ENCODE measurements at places on chromosomes 2 and 18.

DNA sequence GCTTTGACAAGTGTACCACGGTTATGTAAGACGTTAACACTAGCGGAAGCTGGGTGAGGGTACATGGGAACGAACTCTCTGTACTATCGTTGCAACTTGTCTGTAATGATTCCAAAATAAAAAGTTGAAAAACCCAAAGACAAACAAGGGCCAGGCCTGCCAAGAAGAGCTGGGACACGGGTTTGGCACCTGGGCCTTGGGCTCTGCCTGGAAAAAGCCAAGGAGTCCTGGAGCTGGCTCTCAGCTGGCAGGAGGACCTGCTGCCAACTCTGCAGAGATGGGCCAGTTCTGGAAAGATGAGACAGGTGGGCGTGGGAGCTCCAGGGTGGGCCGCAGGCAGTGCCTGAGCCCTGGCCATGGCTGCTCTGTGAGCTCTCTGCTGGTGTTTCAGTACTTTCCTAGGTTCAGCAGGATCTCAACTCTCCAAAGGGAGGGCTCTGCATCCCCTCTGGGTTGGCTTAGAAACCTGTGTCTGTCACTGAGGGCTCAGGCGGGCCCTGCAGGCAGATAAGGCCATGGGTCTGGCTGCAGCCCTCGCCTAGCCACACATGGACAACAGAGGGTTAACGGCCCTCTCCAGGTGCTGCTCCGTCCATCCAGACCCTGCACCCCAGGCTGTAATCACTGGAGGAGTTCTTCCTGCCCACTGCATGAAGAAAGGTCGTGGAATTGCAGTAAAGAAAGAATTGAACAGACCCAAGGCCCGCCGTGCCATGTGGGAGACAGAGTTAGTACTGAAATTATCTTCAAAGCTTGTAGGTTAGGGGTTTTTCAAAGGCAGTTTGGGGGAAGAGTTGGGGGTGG lies 89.9 kb downstream of the RHOB start:
- DNase-seq: no peak

GRCh38 chr2:203972066-203972465 lies 35.5 kb downstream of the ICOS start:
- no peak for DNase-seq

GRCh38 chr2:231168460-231169139 lies 29.8 kb upstream of the ARMC9 start:
- DNase-seq: no peak

DNA sequence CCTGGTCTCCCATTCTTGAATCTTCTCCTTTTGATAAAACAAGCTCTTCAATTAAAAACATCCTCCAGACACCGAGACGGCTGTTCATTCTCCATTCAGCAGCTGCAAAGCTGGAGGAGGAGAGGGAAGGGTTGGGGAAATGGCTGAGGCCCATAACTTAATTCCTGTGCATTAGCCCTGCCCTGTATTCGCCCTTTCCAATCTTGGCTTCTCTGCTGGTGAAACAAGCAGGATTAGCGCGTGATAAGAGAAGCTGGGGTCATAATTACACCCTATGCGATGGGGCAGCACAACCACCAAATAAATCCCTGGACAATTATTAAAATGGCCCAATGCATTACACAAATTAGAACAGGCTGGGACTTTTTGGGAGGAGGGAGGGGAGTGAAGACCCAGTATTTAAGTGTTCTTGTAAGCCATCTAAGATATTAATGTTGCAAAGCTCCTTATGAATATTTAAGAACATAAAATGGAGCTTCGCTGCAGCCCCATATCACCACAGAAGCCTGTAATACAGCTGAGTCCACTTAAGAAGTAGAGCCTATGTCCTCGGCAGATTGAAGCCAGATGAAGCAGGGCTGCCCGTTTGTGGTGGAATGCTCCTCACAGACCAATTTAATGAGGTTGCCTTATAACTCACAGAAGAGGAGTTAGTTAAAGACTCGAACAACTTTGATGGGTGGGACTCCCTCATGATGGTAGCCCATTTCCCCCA lies 176.6 kb upstream of the SKOR2 start:
- no peak for DNase-seq

GRCh38 chr2:238698072-238698352 lies 149.9 kb upstream of the TWIST2 start:
- no peak for DNase-seq

- no peak for DNase-seq
Measured at GRCh38 chr2:63712748-63713147, 124.0 kb downstream of the MDH1 start.

GRCh38 chr18:67359873-67360838 lies 156.4 kb downstream of the DSEL start:
- peak; percentile 46 for DNase-seq

DNA sequence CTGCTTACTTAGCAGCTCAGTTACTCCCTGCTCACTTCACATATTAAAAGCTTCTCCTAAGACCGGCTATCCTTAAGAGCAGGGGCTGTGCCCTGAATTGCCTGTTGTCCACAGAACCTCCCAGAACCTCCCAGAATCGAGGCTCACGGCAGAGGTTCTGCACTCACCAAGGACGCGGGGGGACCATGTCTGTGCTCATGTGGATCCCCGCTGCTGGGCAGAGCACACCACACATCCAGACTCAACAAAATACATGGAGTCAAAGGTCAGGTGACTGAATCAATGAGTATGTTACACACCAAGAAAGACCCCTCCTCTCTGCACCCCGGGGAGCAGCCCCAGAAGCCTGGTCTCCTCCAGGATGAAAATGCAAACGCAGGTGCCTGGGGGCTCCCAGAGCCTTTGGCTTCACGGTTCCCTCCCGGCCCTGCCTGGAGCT lies 149.0 kb downstream of the MBP start:
- no peak for DNase-seq

DNA sequence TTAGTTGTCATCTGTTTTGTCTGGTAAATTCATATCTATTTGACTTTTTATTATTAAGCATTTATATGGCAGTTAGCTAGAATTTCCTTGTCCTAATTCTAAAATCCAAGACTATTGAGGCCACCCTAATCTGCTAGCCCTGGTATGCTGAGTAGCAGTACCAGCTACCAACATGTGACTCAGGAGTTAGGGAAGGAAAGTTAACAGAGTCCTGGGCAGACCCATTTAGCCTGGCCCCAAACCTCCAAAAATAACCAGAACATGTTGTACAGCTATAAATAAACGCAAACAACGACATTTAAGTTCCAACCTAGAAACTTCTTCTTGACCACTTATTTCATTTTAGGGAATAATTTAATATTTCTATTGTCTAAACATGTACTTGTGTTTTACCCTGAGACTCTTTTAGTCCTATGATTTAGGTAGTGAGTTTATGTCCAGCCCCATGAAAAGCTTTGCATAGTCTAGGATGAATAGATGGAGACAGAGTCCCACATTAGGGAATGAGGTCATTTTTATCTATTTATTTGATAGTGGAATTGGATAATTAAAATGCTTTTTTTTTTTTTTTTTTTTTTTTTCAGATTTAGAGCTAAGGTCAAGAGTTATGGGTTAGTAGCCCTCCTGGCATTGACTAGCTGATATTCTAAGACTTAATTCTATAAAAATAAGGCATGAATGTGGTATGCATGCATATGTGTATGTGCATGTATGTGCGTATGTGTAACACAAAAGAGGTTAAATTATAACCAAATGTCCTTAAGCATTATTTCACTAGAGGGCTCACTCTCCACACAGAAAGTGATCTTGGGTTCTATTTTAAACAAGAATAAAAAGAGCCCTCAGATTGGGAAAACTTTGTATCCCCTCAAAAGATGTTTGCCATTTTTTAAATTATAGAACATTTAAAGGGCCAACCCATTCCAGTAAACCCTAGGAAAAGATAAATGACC lies 160.1 kb upstream of the MAPRE2 start:
- DNase-seq: no peak

DNA sequence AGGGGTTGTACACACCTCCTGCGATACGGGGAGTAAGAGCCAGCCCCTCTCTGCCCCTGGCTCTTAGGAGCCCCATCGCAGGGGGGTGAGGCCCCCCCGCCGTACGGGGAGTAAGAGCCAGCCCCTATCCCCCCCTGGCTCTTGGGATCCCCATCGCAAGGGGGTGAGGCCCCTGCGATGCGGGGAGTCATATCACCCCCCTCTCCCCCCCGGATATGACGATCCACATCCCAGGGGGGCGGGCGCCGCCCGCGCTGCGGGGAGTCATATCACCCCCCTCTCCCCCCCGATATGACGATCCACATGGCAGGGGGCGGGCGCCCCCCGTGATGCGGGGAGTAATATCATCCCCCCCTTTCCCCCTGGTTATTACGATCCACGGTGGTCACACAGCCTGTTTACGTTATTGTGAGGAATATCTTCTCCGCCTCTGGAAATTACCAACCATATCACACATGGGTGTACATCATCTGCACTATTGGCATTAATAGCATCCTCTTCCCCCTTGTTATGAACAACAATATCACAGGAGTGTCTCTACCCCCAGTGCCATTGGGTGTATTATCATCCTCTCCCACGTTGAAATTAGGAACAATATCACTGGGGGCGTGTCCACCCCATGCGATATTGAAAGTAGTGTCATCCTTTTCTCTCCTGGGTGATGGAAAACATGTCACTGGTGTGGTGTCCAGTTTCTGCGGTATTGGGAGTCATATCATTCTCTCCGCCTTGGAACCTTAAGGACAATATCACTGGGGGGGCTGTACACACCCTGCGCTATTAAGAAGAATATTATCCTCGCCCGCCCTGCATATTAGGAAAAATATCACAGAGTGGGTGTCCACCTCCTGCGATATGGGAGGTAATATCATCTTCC lies 24.7 kb upstream of the NAGK start:
- no peak for DNase-seq

DNA sequence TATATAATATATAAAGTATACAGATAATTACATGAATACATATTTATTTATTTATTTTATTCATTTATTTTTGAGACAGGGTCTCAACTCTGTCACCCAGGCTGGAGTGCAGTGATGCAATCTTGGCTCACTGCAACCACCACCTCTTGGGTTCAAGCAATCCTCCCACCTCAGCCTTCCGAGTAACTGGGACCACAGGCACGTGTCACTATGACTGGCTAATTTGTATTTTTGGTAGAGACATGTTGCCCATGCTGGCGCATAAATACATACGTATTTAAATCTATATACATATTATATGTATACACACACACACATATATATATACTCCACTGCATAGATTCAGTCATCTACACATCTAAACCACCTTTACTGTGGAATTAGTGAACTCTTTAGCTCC lies 20.6 kb upstream of the NDUFV2 start:
- no peak for DNase-seq

DNA sequence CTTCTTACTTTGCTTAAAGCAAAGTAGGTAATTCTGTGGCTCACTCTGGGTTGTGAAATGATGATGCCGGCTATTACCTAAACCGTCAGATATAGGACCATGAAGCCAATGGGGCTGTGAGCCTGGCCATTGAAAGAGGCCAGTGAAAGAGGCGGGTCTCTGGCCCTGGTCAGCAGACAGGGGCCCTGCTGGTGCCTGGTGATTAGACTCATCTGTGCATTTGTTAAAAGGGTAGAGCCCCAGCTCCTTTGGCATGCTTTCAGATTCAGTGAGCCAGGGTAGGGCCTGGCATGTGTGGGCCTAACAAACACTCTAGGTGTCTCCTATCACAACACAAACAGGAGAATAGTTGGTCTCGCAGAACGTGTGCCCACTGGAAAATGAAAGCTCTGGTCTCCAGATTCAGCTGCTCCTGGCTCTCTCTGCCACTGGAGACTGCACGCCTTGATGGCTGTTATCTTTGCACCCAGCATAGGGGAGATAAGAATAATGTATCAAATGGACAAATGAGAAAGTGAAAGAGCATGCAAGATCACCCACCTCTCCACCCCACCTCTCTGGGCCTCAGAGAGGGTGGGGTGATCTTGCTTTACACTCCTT lies 6.9 kb downstream of the LRRC30 start:
- no peak for DNase-seq

DNA sequence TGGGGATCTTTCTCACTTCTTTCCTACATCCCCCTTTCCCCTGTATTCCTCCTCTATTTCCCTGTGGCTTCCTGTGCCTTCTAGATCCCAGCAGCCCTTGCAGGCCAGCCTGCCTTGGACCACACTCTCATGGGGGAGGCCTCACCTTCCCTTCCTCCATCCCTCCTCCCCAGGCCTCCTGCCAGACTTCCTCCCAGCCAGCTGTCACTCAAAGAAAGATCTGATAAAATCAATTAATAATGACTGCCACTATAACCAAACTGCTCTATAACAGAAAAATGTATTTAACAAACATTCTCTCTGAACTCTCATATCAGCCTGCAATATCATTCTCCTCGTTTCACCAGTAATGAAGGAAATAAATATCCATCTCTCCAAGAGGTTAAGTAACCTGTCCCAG lies 144.9 kb upstream of the SIX2 start:
- no peak for DNase-seq

DNA sequence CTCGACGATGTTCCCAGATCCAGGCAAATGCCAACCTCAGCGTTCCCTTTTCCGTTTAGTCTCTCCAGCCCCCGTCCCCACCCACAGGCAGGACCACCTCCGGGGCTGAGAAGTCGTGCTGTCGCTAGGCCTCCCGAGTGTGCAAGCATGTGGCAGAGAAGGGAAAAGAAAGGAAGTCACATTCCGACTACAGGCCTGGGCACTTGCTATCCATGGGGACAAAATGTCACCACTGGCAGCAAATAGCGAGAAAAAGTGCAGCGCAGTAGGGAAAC lies 420 bp downstream of the PIGN start:
- DNase-seq: no peak

DNA sequence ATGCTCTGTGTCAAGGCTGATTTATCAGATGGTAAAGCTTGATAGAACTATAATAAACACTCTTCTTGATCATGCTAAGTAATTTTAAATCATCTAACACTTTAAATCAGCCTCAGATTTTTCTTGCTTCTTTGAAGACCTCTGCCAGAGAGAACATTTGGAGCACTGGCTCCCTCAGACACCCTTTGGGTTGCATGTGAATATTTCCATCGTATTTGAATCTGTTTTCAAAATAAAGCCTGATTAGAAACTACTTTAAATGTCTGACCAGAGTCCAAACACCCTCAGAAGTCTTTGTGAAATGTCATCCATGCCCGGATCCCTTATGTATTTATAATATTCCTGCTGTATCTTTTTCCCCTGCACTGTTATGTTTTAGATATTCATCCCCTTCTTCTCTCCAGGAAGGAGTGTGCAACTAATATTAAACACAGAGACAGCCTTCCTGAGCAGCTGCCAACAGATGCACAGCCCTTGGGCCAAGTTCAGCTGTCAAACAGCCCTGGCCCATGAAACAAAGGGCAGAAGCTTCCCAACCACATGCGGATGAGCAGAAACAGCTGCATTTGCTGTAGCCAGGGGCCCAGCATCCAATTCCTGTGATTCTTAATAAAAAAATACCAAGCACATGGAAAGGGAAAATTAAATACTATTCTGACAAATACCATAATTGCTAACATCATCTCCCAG lies 46.5 kb downstream of the DPP10 start:
- no peak for DNase-seq

- DNase-seq: no peak
Measured at GRCh38 chr2:123521854-123522253, 503.2 kb upstream of the CNTNAP5 start.

Data from occipital lobe (tissue), 3 donors.